ENCODE measurements at places on chromosomes 3 and 15.

DNA sequence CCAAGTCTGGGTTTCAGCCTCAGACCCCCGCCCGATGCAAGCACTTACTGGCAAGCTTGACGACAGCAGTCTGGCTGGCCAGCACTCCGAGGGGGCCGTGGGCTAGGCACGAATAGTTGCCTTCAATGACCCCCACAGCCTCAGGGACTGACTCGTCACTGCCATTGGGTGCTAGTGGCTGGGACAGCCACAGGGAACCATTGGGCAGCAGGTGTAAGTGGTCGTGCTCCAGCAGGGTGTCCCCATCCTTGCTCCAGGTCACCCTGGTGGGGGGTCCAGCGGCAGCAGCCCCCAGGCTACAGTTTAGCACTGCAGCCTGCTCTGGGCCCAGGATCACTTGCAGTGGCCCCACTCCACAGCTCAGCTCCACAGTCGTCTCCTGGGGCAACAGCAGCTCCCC is 11.8 kb downstream of the IGDCC4 start:
- DNase-seq = no peak

DNA sequence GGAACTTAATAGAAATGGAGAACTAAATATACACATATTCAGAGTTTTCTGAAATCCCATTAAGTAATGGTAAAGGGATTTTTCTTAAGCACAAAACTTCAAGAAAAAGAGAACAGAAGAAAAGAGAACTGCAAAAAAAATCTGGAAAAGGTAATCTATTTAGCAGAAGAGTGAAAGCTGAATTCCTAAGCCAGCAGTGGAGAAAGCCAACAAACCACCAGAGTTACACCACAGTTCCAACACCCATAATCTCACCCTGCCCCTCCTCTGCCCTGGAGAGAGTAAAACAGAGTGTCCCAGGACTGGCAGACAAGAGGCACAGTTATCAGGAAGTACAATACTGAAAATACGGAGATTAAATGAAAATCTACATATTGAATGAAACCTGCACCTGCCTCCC is 29.4 kb downstream of the TP53BP1 start:
- DNase-seq = no peak

DNA sequence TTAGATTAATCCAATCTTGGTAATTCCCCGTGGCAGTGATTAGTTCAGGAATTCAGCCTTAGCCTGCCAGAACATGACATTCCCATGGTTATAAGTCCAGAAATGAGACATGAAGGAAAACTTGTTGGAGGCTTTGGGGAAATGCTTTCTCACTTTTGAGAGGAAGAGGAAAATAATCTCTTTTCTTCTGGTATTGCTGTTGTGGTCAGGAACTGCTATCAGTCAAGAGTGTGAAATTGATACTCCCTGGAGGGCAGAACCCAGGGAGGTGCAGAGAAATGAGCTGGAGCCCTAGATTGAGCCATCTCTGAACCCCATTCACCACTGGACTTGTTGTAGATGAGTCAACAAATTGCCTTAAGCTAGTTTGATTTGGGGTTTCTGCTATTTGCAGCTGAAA is 38.6 kb upstream of the APH1B start:
- no peak for DNase-seq

DNA sequence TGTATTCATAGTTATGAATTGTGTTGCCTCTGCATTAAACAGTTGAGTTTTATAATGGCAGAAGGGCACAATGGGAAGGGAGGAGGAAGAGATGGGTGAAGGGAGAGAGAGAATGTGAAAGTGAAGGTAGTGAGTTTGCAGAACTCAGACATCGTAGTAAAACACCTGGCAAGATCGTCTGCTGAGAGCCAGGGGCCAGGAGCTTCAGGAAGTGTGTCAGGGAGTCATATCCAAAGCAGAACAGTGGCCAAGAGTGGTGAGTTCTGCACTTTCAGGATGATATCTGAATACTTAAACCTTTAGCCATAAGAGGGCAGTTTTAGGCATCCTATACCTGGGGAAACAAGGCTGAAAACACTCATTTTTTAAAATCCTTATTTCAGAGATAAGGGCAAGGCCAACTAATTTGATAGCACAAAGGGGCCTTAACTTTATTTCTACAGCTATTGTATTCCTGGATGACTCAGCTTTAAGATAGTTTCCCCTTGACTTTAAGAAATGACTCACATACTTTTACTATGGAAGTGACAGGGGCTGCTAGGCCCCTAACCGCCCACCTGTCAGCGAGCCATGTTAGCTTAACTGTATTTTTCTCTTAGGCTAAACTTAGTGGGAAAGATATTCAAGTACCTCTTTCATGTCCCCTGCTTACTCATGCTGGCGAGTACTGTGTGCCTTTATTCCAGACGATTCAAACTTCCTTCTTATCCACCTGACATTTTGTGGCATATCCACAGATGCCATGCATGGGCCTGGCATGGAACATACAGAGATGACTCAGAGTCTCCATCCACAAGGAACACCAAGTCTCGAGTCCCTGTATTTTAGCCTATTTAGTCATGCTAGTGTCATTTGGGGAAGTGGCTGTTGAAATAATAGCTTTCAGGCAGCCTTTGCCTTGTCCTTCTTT is 53.9 kb downstream of the RLBP1 start:
- peak; percentile 9 for DNase-seq

DNA sequence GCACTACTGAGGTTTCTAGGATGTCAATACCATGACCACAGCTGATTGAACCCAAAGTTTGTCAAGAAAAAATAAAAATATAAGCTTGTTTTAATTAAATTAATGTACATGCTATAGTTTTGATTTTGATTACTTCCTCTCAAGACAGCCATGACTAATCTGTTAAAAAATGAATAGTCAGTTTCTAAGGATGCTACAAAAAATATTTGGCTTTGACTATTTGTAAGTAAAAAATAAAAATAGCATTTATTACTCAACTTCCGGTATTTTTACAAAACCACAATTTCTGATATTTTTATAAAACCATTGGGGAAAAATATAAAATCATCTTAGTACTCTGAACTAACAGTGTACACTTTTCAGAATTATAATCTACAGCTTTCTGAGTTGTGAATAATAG is 12.1 kb upstream of the TEX9 start:
- DNase-seq = no peak

All from BJ (cell line).